SHP77 (cell line): ENCODE measurements at places on chromosomes 2 and 18.

- no peak for DNase-seq
These were observed 96.5 kb downstream of the PTGR3 start for GRCh38 chr18:75112186-75113096.

- no peak for DNase-seq
These were observed 26.0 kb downstream of the PLEK start for GRCh38 chr2:68391099-68391498.

DNA sequence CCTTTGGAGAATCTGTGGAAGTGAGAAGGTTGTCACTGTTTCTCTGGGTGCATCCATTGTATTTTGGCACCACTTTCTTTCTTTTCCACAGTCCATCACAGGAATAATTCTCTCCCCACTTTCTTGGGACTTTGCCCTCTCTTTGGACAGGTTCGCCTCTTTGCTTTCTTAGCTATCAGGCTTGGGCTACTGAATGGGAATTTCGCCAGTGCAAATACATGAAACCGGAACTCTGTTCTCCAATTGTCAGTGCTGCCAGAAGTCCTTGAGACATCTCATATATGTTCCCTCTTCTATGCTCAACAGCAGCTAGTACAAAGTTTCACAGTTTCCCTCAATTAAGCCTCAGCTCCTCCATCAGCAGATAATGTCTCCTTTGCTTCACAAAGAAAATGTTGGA is 76.2 kb downstream of the NABP1 start:
- no peak for DNase-seq

- DNase-seq: no peak
These were observed 247.2 kb upstream of the RAB12 start for GRCh38 chr18:8361941-8362471.

GRCh38 chr2:70496819-70497218 is 56.8 kb downstream of the TGFA start:
- DNase-seq: no peak

GRCh38 chr2:144996225-144996795 is 476.4 kb upstream of the ZEB2 start:
- DNase-seq: no peak

- no peak for DNase-seq
These were observed 52.8 kb upstream of the NRXN1 start for GRCh38 chr2:51084750-51085149.

- no peak for DNase-seq
These were observed 375.0 kb downstream of the RNF144A start for GRCh38 chr2:7292154-7292691.

DNA sequence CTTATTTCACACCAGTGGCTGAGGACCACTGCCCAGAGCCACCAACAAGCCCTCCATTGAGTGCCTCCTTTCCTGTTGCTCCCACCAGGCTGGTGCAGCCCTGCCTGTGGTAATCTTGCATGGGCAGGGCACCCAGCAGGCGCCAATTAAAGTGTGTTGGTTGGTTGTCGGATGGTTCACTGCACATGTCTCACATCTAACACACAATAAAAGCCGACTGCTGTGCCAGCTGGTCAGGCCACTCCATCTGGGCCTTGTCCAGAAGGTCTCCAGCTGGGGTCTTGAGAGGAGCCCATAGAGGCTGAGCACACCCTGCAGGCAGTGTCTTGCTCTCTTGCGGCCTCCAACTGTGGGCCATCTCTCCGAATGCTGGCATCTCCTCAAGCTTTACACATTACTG is 494.8 kb upstream of the KLHL29 start:
- no peak for DNase-seq

DNA sequence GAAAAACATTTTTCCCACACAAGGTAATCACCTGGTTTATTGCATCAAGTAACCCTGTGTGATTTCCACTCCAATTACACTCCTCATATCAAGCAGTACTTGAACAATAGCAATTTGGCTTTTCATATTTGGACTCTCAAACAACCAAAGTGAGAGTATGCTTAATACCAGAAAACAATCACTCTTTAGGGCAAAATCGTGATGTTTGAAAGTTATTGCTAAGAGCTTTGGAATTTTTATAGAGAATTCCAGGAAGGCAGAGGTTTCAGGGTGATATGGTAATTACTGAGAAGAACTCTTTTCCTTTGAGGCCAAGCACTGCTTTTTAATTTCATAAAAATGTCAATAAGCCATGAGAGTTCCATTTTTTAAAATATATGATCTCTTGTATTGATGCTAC is 779.5 kb upstream of the LRRTM1 start:
- no peak for DNase-seq

GRCh38 chr2:99181624-99182000 is 628 bp downstream of the MRPL30 start:
- DNase-seq: peak; percentile 9

- DNase-seq: no peak
These were observed 86.2 kb downstream of the LYPD1 start for GRCh38 chr2:132583666-132584360.

DNA sequence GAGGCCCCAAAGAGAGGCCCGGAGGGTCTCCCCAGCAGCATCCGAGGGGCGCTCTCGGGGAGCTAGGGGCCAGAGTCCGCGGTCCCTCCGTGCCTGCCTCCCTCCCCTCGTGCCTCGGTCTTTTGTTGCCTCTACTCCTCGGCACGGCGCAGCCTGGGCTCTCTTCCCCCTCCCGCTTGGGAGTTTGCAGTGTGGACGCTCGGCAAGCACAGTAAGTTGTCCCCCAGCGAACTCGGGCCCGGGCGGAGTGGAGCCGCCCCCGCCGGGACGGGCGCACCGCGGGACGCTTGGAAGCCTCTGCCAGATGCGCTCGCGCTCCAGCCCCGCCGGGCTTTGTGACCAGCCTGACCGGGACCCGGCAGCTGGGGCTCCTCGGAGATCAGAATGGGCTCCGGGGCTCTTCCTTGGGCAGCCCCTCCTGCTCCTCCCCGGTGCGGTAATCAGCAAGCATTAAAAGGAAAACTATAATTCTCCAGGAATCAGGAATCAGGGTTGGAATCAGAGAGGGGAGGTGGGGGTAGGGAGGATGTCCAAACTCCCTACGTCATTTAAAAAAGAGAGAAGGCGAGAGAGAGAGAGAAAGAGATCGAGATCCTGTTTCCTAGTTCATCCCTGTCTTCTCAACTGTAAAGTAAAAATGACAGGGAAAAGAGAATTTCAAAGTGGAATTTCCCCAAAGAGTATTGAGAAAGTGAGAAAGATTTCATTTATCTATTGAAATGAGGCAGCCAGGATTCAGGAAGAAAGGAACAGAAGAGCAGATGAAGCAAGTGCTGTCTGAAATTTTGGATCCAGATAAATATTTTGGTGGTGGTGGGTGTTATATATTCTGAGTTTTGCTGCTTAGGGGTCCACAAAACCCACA is 786 bp upstream of the TMEM200C start:
- DNase-seq: no peak

DNA sequence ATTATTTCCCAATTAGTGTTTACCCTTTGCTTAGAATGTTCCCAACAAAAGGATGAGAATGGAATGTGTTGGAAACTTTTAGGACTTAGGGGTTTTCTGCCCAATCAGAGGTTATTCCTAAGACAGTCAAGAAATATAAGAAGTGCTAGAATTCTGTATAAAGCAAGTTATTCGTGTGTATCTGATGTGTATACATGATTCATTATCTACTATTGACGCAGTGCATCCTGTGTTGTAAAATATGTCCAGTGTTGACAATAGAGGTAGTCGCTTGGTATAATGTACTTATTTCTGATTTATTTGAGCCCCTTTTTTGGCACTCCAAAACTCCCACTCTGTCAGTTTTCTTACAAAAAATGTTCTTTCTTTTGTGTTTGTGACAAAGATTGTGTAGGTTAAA is 881 bp downstream of the PIKFYVE start:
- no peak for DNase-seq

DNA sequence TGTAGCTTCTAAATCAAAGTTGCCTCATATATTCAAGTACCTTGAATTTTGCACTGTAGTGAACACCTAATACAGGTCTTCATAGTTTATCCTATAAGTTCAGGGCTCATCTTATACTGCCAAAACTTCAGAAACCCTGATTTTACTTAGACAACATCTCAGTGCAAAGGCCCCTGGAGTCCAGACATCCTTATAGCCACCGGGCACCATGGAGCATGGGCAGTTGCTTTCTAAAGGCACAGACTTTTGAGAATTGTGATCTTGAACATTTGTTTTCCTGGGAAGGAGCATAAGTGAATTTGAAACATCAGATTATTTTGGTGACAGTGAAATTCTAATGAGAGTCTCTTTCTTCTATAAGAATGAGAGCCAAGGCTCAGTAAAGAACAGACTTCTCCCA is 292.3 kb downstream of the CYRIA start:
- DNase-seq: no peak

GRCh38 chr2:19138264-19138825 is 220.1 kb downstream of the OSR1 start:
- DNase-seq: no peak
